ENCODE measurements at places on chromosomes 6 and 20.
A peak's percentile ranks its signal among the peaks of the same experiment; 100 is the strongest.

DNA sequence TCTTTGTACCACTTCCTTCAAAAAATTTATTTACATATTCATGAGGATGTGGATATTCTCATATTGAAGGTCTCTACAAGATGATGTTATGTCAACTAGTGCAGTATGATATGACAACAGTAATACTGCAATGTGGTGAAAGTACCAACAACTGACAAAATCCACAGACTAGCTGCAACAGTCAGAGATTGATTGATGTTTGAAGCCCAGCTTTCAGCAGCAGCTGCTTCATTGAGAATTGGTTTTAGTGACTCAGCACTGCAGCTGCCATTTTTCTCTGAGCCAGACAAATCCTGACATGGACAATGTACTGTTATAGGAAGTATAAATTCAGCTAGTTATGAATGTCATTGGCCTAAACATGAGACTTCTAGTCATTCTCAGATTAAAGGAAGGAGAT is 53.8 kb downstream of the PKIB start:
- no peak for DNase-seq

DNA sequence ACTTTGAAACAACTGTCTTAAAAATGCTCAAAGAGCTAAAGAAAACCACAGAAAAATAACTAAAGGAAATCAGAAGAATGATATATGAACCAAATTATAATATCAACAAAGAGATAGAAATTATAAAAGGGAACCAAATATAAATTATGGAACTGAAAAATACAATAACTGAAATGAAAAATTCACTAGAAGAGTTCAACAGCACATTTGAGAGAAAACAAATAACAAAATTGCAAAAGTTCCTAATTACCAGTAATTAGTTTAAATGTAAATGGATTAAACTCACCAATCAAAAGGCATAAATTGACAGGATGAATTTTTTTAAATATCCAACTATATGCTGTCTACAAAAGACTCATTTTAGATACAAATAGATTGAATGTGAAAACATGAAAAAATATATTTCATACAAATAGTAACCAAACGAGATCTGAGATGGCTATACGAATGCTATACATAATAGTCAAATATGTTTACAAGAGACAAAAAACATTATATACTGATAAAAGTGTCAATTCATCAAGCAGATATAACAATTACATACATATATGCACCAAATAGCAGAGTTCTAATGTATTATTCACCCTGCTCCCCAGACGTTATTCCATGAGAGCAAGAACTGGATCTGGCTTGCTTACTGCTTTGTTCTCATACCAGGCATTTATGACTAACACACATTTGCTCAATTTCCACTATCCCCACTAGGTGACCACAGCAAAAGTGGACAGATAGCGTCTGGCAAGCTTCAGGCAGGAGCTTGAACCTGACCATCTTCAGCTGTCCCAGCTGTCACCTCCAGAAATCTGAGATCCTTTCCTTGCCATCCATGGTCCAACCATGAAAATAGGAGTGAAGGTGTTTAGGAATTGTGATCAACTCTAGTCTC is 72.4 kb upstream of the SIRPA start:
- DNase-seq: no peak

- no peak for DNase-seq
Observed at GRCh38 chr20:25058847-25059810, 1.2 kb upstream of the ACSS1 start.

- no peak for DNase-seq
Observed at GRCh38 chr6:25902071-25902470, 28.0 kb upstream of the SLC17A3 start.

DNA sequence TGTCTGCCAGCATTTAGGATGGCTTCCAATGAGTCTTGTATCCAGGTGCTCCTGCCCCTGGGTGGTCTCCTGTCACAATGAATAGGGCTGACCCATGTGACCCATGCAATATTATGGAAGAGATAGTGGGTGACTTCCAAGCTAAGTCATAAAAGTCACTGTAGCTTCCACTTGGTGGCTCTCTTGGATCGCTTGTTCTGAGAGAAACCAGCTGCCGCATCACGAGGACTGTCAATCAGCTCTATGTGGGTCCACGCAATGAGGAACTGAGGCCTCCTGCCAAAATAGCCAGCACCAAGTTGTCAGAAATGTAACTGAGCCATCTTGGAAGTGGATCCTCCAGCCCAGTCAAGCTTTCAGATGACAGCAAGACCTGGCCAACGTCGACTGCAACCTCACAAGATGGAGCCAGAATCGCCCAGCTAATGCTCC is 14.9 kb upstream of the MATN4 start:
- no peak for DNase-seq

GRCh38 chr20:32249030-32249738 is 28.3 kb upstream of the KIF3B start:
- no peak for DNase-seq

- DNase-seq: no peak
Observed at GRCh38 chr6:33841070-33841469, 37.3 kb upstream of the MLN start.

DNA sequence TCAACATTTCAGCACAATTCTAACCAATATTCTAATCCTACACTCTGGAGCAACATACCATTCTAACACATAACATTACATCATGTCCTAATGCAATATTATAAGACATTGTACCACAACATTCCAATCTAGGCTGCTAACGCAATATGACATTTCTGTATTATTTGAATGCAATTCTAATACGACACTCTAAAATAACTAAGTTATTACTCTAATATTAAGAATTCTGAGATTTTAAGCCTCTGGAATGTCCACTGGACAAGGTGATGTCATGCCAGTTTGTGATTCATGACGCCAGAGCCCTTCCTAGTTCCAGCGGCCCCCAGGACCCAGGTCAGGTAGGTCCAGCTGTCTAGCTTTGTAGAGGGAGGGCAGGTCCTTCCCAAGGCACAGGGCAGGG is 69.7 kb upstream of the SIRPA start:
- no peak for DNase-seq

DNA sequence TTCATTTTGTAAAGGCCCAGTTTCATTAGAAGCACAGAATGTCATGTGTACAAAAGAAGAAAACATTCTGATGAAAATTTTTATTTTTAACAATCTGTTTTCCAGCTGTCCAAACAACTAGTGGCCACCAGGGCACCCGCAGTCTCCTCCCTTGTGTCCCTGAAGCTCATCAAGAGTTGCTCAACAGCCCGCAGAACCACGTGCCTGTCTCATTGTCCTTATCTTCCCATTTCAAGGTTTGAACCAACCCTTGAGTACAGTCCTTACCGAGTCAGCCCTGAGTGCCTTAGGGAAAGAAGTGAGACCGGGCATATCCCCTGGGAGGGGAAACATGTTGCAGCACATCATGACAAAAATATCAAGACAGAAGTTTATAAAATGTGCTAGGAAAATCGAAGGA is 15.9 kb upstream of the ZNF133 start:
- DNase-seq: no peak

DNA sequence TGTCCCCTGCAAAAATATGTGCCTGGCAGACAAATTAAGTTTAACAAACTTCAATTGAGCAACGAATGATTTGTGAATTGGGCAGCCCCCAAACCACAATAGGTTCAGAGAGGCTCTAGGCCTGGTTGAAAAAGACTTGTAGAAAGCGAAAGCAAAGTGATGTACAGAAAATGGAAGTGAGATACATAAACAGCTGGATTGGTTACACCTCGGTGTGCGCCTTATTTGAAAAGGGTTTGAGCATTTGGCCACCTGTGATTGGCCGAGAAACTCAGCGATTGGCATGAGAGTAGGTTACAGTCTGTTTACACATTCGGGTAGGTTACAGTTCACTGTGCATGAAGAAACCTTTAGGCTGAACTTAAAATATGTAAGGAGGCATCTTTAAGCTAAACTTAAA is 136.9 kb downstream of the CD83 start:
- no peak for DNase-seq

GRCh38 chr6:10320291-10320690 is 94.6 kb downstream of the TFAP2A start:
- no peak for DNase-seq

DNA sequence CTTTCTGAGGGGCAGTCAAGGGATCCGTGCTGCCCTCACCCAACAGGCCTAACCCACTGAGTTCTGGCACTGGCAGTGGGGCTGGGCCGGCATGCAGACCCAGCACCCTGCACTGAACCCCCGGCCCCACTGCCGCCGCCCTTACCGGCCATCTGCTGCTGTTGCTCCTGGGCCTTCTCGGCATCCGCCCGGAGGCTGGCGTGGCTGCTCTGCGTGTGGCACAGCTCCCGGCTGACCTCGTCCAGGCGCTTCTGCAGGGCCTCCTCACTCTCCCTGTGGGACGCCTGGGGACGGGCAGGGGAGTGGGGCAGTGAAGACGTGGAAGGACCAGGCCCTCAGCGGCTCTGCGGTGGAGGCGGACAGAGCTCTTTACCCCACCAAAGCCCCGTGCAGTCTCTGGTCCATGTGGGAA is 52.4 kb downstream of the RRBP1 start:
- DNase-seq: no peak

GRCh38 chr6:44201200-44201599 is 15.5 kb upstream of the MYMX start:
- no peak for DNase-seq

DNA sequence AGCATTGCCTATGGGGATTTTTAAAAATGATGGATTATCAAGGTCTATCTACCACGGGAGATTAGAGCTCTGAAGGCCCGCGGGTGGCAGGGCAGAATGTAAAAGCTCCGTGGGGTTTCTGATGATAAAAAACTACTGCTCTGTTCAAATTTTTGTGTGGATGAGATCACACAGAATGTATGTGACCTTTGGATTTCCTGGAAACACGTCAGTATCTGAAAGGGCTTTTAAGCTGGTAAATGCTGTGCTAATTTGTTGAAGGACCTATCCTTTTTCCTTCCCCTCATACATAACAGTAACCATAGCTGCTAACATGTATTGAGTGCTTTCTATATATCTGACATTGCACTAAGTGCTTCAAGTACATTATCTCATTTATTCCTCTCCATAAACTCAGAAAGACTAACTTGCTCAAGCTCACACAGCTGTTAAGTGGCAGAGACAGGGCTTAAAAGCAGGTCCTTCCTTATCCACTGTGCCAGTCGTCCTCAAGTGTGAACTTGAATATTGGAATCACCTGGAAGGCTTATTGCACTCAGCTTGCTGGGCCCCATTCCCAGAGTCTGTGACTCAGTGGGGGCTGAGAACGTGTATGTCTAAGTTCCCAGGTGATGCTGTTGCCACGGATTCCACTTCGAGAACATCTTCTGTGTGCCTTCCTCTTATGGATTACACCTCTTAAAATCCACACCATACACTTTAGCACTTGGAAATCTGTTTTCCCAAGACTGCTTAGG is 1.9 kb upstream of the TMEM242 start:
- DNase-seq: no peak

- DNase-seq: no peak
Observed at GRCh38 chr6:21375151-21376116, 218.1 kb upstream of the SOX4 start.

DNA sequence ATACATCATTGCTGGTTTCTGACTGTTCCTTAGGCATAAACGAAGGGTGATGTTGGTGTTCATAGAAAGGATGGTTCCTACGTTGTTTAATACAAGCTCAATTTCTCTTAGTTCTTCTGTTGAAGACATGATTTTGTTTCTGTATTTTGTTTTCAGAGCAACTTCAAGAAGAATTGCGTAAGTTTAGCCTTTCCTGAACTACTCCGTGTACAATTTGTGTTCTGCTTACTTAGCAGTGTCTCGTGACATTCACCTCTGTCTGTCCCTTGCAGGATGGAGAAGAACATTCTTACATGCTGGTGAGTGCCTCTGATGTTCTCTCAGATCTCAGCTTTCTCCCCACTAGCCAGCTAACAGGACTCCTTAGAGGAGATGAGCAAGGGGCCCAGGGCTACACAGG is 7.6 kb downstream of the BTN2A2 start:
- DNase-seq: no peak

DNA sequence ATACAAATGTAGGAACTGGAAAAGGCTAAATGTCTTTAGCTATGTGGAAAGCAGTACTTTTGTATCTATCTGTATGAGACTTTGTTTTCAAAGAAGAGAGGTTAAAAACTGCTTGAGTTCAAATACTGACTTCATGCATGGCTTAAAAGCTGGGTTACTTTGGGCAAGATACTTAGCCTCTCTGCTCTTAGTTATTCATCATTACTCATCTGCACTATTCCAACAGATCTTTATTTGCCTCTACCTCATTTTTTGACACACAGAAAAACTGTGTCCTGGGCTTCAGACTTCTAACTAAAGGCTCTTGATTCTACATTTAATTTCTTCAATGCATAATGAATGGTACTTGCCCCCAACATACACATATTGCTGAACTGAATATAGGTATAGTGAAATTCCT is 114.8 kb downstream of the DST start:
- DNase-seq: no peak

GRCh38 chr6:68651011-68651985 is 16.2 kb downstream of the ADGRB3 start:
- DNase-seq: no peak

GRCh38 chr6:25278914-25279747 is at the start of gene CARMIL1:
Gene CARMIL1, plus strand, starts transcription at chr6:25279374. Its CDS starts 422 bp downstream, at chr6:25279796.
- DNase-seq: peak; percentile 55

- DNase-seq: no peak
Observed at GRCh38 chr20:9163251-9163650, 94.4 kb downstream of the PLCB4 start.

DNA sequence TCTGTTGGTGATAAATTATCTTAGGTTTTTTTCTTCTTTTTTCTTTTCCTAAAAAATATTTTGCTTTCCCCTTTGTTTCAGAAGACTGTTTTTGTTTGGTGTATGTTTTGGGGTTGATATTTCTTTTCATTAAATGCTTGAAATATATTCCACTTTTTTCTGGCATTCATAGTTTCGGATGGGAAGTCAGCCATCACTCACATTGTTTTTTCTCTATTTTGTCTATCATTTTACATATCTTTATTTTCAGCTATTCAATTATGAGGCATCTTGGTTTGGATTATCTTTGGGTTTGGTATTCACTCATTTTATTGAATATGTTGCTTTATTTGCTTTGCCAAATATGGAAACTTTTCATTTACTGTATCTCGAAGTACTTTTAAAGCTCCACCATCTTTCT is 600.5 kb upstream of the EYS start:
- no peak for DNase-seq

DNA sequence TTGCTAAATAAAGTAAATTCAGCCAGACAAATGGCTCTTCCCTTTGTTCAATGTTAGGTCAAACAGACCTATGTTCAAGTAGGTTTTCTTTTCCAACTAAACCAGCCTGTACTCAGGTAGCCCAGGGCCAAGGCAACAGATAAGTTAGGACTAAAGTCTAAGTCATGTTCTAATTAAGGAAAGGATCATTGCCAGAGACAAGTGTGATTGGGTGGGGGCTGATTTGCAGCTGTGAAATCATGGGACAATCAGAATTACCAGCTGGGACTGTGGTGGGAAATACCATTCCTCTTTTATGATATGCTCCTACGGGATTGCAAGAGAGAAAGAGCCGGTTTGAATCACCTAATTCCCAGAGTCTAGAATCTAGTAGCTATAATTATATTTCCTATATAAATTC is 4.2 kb upstream of the FBXO30 start:
- DNase-seq: no peak

- no peak for DNase-seq
Observed at GRCh38 chr20:45426320-45427016, 10.5 kb downstream of the PIGT start.

- no peak for DNase-seq
Observed at GRCh38 chr6:127811900-127812570, 88.8 kb downstream of the THEMIS start.

GRCh38 chr6:150456902-150457643 is 88.3 kb downstream of the IYD start:
- DNase-seq: no peak

- no peak for DNase-seq
Observed at GRCh38 chr20:46494077-46494476, 19.3 kb downstream of the ZNF334 start.

GRCh38 chr6:29631860-29632731 is 887 bp downstream of the GABBR1 start:
- peak; percentile 34 for DNase-seq

Measured in stimulated activated CD4-positive, alpha-beta T cell treated with anti-CD3 and anti-CD28 coated beads, Interleukin-2, amount 100 ng/mL, for 48 hours (primary cell).